ENCODE measurements at places on chromosomes 11 and 22.

GRCh38 chr11:132131961-132132360, 761.5 kb downstream of the NTM start:
- no peak overlapping the region for H3K4me3 ChIP-seq
- H3K36me3 ChIP-seq = no peaks in the 10 kb centered on the region
- DNase-seq = no peak
- no peaks in the 10 kb centered on the region for H3K27me3 ChIP-seq
- peaks cover 5% of the 10 kb centered on the region for H3K4me1 ChIP-seq

GRCh38 chr22:27866135-27867084, 52.6 kb downstream of the PITPNB start:
- H3K27ac ChIP-seq = peak overlapping the region; percentile 85
- no peaks in the 10 kb centered on the region for H3K27me3 ChIP-seq
- no peak for DNase-seq
- no peaks in the 10 kb centered on the region for H3K36me3 ChIP-seq
- no peak overlapping the region for H3K4me3 ChIP-seq

GRCh38 chr11:10568486-10568941, at the start of gene LYVE1:
TSS of gene LYVE1 (minus strand) at chr11:10568665. CDS start at chr11:10568532, 133 bp downstream.
- no peaks in the 10 kb centered on the region for H3K27me3 ChIP-seq
- peak within 1 kb of the TSS; percentile 6 for H3K27ac ChIP-seq
- DNase-seq = no peak
- H3K36me3 ChIP-seq = no peaks in the 10 kb centered on the region
- no peak within 1 kb of the TSS for H3K4me3 ChIP-seq
- H3K4me1 ChIP-seq = no peaks in the 10 kb centered on the region

DNA sequence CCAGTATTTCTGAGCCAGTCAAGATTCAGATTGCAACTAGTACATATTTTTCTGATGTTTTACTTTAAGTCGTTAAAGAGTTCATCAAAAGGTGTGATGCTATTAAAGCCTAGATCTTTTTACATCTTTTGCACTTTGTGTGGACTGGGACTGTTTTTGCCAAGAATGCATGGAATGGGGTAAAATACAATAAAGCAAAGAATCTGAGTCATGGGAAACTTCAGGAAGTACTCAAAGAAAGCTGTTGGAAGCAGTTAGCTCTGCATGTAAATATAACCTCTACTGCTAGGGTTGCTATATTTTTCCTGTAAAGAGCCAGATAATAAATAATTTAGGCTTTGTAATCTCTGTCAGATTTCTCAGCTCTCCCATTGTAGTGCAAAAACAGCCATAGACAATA, 20.9 kb downstream of the ATXN10 start:
- peaks cover 23% of the 10 kb centered on the region for H3K4me1 ChIP-seq
- no peak overlapping the region for H3K27ac ChIP-seq
- DNase-seq = no peak
- H3K36me3 ChIP-seq = no peaks in the 10 kb centered on the region
- H3K27me3 ChIP-seq = no peaks in the 10 kb centered on the region

GRCh38 chr11:79296141-79296540, 144.7 kb downstream of the TENM4 start:
- H3K4me1 ChIP-seq = no peaks in the 10 kb centered on the region
- H3K36me3 ChIP-seq = no peaks in the 10 kb centered on the region
- no peaks in the 10 kb centered on the region for H3K27me3 ChIP-seq

- no peaks in the 10 kb centered on the region for H3K36me3 ChIP-seq
- H3K4me3 ChIP-seq = no peak overlapping the region
- H3K4me1 ChIP-seq = no peaks in the 10 kb centered on the region
- no peak overlapping the region for H3K27ac ChIP-seq
- no peak for DNase-seq
Measured at GRCh38 chr11:26597899-26598298, 25.8 kb upstream of the MUC15 start.

GRCh38 chr22:30196141-30196879, 50.2 kb downstream of the LIF start:
- H3K4me1 ChIP-seq = peaks cover 39% of the 10 kb centered on the region
- peak; percentile 97 for DNase-seq
- no peaks in the 10 kb centered on the region for H3K27me3 ChIP-seq
- H3K4me3 ChIP-seq = peak overlapping the region; percentile 10

- no peak overlapping the region for H3K4me3 ChIP-seq
- H3K36me3 ChIP-seq = peaks cover 18% of the 10 kb centered on the region
- DNase-seq = peak; percentile 95
- no peak overlapping the region for H3K27ac ChIP-seq
- H3K27me3 ChIP-seq = no peaks in the 10 kb centered on the region
Measured at GRCh38 chr11:10500757-10501684, 40.0 kb downstream of the RNF141 start.

Data from vagina (tissue), 2 donors.